ENCODE measurements at places on chromosomes 3 and 15.

DNA sequence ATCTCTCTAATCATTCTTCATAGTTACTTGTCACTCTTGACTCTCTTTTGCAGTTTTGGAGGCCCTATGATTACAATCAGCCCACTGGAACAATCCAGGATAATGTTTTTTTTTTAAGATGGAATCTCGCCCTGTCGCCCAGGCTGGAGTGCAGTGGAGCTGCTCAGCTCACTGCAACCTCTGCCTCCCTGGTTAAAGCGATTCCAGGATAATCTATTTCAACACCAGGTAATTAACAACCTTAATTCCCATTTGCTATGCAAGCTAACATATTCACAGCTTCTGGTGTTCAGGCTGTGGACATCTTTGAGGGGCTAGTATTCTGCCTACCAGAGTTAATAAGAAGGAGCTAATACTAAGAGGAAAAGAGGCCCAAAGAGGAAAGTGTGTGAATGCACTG lies 1.1 kb upstream of the BLOC1S6 start:
- DNase-seq, result no peak

- DNase-seq, result no peak
Measured at GRCh38 chr3:165744025-165744424, 93.2 kb downstream of the BCHE start.

DNA sequence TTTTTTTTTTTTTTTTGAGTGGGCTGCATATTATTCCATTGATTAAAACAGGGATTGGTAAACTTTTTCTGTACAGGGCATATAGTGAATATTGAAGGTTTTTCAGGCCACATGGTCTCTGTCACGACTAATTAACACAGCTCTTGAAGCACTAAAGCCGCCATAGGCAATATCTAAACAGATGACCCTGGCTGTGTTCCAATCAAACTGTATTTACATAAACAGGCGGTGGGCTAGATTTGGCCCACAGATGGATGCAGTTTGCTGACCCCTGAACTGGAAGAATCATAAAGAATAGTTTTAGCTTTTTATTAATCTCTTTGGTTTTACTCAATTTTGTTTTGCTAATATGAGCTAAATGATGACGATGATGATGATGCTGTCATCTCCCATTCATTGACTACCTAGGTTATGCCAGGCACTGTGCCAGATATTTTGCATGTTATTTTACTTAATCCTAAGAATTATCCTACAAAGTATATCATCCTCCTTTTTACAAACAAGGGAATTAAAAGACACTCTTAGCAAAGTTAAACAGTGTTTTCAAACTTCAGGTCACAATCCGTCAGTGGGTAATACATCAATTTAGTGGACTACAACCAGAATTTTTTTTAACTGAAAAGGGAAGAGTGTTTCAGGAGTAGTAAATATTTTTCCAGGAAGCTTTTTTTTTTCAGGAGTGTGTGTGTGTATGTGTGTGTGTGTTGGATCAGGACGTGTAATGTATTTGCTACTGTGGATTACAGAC lies 54.3 kb downstream of the LMCD1 start:
- DNase-seq, result no peak

DNA sequence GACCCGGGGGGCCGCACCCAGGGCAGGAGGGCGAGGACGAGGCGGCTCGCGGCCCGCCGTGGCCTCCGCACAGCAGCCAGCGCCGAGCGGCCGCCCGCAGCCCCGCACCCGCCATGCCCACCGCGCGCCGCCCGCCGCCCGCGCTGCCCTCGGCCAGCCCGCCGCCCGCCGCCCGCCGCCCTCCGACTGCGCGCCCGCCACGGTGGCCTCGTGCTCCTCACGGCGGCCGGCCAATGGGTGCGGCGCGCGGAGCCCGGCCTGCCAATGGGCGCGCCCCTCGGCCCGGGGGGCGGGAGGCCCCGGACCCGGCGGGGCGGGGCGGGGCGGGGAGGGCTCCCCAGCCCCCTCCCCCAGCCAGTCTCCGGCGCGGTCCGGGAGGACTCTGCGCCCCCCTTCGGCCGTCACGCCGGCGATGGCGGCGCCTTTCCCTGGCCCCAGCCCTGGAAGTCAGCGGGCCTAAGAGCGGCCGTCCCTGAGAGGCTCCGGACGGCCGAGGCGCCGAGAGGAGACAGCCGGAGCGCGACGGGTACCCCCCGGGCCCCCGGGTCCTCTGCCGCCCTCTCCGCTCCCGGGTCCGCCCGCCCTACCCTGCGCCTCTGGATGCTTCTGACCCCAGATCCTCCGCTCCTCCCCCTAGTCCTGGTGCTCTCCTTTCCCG lies at the start of gene NT5DC2:
Gene NT5DC2 (minus strand): TSS at position 235 of the 658 bp plus-strand sequence. CDS start 120 bp downstream, at position 115.
- DNase-seq, result no peak

DNA sequence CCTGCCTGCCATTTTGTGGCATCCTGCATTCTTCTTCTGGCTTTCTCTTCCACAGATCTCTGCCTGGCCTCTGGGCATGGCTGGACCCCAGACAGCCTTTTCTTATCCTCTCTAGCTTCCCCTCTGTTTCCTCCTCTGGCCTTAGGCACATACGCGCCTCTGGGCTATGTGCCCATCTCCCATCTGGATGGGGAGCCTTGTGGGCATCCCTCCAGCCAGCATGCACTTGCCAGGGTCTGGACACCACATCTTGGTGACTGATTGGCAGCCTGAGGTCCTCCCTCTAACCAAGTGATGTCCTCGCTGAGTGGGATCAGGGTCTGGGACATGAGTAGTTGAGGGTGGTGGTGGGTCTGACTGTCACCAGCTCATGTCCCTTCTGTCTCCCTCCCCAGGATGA lies 12.8 kb downstream of the PLEKHO2 start:
- no peak for DNase-seq

- no peak for DNase-seq
Measured at GRCh38 chr3:49500732-49501609, 30.9 kb downstream of the DAG1 start.

- DNase-seq, result no peak
Measured at GRCh38 chr3:82132210-82133069, 371.0 kb upstream of the GBE1 start.

DNA sequence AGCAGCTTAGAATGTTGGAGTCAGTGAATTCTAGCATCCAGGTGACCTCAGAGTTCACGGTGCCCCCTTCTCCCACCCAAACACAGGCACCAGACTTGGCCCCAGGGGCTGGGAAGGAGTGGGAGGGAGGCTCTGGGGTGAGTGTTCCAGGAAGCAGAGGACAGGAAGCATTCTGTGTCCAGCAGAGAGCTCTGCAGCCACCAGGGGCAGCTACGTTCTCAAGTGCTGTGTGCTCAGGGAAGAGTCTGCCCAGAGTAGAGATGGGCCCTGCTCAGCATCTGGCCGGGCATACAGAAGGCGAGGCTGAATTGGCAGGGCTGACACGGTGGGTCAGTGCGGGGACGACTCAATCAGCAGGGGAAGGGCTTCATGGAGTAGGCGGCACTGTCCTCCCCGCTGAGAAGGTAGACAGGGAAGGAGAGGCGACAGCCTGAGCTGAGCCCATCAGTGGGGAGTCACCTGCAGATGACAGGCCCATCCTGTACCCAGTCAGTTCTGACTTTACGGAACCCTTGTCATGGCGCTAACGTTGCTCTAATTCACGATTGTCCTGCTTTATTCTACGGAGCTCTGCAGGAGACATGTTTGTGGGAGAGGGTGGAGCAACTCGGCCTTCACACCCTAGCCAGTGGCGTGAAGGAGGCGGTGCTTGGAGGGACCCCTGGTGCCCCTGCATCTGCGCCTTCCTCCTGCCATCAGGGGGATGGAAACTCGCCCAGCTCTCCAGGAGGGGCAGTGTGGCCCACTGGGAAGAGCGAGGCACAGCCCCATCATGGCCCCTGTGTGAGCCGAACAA lies 82.2 kb downstream of the C3orf70 start:
- no peak for DNase-seq

DNA sequence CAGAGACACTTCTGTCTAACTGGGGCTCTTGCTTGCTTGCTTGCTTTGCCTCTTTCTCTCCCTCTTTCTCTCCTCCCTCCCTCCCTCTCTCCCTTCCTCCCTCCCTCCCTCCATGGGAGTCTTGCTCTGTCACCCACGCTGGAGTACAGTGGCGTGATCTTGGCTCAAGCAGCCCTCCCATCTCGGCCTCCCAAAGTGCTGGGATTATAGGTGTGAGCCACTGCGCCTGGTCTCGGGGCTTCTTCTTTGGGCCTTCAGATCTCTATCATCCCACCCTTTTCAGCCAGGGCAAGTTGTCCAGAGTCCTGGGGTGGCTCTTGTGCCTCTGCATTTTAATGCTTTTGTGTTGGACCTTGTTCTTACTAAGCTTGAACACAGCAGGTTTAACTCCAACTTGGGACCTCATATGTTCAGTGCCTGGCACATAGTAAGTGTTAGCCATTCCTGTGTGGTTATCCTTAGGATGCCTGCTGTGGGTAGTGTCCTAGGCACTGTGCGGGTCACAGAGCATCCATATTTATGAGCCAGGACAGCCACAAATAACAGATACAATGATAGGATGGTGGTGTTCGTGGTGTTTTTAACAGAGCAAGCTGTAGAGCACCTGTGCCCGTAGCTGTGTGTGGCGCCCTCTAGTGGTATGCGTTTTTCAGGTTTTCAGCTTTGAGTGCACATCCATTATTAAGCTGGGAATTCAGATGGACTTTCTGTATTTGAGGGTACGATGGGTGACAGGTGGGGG lies 75.1 kb downstream of the CCK start:
- DNase-seq, result peak; percentile 50

- DNase-seq, result no peak
Measured at GRCh38 chr3:66428733-66429132, 72.1 kb downstream of the LRIG1 start.

GRCh38 chr15:37891766-37892368 lies 42.6 kb upstream of the TMCO5A start:
- DNase-seq, result no peak

GRCh38 chr3:128237348-128238183 lies 84.3 kb downstream of the EEFSEC start:
- no peak for DNase-seq

DNA sequence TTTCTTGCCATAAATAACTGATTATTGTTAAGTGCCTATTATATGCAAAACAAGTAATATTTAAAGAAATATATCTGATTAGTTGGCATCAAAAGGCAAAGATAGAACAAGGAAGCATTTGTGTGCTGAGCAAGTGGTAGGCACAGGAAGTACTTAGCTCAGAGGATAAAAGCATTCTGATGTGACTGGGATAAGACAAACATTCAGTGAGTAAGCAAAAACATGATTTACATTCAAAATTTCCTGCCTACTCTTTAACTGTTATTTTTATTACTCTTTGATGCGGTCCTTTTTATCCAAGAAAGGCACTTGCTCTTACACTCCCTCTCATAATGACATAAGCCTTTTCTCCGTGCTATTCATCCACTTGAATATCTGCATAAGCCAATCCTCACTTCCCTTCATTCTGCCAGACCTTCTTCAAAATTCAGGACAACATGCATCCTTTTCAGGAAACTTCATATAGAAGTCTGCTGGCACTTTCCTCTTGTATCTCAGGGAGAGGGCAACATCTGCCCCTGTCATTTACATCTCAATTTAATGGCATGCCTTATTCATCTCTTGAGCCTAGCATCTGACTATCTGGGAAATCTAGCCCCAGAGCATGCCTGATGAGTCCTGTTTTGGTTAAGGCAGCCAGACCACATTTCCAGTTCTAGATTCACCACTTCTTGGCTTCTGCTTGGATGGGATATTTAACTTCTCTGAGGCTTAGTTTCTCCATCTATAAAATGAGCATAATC lies 478.2 kb upstream of the ROBO2 start:
- no peak for DNase-seq

GRCh38 chr3:159910991-159911663 lies 77.5 kb upstream of the IL12A start:
- DNase-seq, result no peak

DNA sequence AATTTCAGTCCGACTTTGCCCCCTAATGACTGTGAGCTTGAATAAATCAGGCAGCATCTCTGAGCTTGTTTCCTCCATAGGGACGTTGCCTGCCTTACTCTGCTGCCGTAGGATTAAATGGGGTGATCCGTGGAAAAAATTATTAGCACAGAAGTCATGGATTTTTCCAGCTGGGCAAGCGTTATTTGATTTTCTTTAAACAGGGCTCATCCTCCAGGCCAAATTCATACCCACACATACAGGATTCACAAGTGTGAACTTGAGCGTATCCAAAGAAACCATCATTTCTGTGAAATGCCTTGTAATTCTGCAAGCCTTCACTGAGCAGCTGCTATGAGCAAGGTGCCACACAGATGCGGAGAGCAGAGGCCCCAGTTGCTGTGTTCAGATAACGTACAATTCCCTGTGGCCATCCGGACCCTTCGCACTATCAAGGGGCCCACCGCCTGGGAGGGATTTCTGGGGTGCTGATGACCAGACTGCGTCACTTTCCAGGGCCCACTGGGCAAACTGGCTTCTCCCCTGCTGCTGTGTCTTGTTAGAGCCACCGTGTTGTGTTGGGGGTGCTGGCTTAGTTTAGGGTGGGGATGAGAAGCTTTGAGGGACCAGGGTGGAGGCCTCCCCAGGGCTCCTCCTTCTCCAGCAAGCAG lies 61.4 kb downstream of the MGLL start:
- DNase-seq, result no peak

GRCh38 chr15:25972141-25972675 lies 109.1 kb upstream of the ATP10A start:
- no peak for DNase-seq
